Renal cortex interstitium (tissue), 15 donors: ENCODE measurements at places on chromosomes 11 and 22.

GRCh38 chr11:45659818-45660160 lies 5.6 kb downstream of the CHST1 start:
- no peak for DNase-seq

GRCh38 chr22:30824096-30824495 lies 129.4 kb downstream of the OSBP2 start:
- DNase-seq: no peak

- no peak for DNase-seq
These were observed 50.7 kb downstream of the CSF2RB start for GRCh38 chr22:36964106-36964505.

GRCh38 chr22:44359496-44360110 lies 46.9 kb upstream of the SHISAL1 start:
- DNase-seq: no peak

- DNase-seq: no peak
These were observed 66.9 kb downstream of the ABTB2 start for GRCh38 chr11:34290926-34291325.

GRCh38 chr11:729492-730074 lies 17.7 kb upstream of the TALDO1 start:
- no peak for DNase-seq

GRCh38 chr11:132639403-132639802 lies 892.9 kb downstream of the OPCML start:
- no peak for DNase-seq
